ENCODE measurements at places on chromosomes 3 and 15.
A peak's percentile ranks its signal among the peaks of the same experiment; 100 is the strongest.

DNA sequence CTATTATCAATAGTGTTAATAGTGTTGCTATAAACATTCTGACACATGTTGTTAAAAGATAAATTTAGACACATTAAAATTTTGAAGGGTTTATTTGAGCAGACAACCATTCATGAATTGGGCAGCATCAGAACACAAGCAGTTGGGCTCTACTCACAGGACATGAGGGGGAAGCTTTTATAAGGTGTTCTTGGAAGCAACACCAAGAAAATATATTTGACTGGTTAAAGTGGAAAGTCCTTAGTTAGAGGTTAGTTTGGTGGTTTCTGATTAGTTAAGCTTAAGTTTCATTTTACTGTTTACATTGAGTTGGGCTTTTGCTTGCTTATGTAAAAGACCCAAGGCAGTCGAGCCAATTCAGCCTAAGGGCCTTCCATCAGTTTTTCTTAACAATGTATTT is 220.7 kb downstream of the CD47 start:
- no peak for DNase-seq

DNA sequence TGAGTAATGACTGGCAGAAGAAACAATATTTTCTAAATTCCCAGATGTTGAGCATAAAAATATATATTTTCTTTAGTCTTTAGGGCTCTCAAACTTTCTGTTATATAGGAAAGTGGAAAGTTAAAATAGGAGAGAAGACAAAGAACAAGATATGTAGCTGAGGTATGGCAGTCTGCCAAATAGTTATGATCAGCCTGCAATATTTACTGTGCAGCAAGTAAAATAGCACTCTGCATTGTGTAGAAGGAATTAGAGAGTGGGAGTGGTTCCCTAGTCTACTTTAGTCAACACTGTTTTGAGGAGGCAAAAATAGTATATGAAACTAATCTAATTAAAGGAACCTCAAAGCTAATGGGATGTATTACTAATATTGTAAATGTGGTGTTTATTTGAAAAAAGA is 978.1 kb upstream of the ALCAM start:
- DNase-seq, result no peak

- peak; percentile 85 for DNase-seq
These were observed at the start of gene GJD2 for GRCh38 chr15:34754674-34755418. GJD2 (minus strand) TSS chr15:34754998; CDS start chr15:34754488, 510 bp downstream.

GRCh38 chr15:41483115-41483514 is 10.6 kb upstream of the ITPKA start:
- DNase-seq, result no peak

DNA sequence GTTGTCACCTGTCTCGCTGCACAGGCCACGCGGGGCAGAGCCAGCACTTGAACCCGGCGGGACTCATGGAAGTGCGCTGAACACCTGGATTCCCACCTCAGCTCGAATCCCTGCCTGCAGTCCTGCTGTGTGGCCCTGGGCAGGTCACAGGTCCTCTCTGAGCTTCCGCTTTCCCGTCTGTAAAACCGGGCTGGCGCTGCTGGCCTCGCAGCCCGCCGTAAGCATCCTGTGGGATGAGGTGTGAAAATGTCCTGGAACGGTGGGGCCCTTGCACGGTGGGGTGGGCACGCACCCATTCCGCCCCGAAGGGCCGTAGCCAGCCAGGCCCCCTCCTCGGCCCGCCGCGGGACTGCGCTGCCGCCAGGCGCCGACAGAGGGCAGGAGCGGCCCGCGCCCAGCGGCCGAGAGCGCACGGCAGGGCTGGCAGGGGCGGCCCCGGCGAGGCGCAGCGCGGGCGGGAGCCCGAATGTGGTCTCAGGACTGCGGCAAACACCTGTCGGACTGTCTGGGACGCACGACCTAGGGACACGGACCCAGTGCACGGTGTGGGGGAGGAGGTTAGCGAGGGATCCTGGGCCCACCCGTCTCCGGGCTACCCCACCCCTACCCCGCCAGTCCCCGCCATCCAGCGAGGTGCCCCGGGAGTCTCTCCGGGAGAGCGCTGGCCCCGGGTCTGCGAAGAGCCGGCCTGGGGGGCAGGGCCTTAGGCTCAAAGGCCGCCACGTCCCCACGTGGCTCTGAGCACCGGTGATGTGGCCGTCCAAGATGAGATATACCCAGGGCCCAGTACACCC is 40.4 kb downstream of the DNAJB8 start:
- peak; percentile 78 for DNase-seq

DNA sequence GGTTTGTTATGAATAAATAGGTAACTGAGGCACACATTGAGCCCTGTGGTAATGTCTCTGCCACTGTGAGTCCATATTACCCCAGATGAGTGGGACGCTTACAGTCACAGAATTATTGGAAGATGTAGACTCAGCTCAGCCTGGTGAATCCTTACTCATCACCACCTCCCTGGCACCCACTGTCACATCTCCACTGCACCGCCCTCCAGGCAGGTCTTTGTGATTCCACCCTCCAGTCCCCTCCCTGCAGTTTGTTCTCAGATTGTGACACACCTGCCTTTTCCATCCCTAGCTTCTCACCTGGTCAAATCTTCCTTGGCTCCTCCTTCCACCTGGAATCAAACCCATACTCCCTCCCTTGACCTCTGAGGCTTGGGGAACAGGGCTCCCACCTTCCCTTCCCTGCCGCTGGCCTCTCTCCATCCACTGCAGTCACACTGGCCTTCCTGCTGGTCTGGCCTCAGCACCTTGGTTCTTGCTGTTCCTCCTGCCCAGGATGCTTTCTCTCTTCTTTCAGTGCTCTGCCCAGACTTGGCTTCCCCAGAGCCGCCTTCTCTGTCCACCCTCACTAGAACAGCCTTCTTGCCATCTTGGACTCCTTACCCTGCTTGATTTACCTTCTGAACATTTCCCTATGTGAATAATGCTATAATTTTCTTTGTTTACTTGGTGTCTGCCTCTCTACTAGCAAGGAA is 9.4 kb downstream of the SLC6A20 start:
- no peak for DNase-seq

- DNase-seq, result peak; percentile 40
These were observed 197.2 kb upstream of the VEPH1 start for GRCh38 chr3:157700405-157700804.

DNA sequence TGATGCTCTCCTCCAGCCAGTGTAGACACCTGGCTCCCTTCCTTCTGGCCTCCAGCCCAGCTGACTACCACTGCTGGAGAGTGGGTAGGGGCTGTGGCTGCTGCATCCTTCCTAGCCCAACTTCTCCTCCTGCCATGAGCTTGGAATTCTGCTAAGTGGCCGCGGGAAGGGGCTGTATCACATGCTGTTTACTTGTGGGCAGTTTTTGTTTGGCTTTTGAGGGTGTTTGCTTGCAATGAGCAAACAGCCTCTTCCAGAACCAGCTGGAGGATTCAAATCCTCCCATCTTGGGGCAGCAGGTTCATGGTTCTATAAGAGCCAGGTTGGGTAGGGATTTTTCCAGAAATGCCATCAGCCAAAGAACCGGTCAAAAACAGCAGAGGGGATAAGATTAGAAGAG is 9.0 kb downstream of the GASK1A start:
- no peak for DNase-seq

GRCh38 chr3:195388380-195388779 is 54.4 kb downstream of the ACAP2 start:
- DNase-seq, result no peak

DNA sequence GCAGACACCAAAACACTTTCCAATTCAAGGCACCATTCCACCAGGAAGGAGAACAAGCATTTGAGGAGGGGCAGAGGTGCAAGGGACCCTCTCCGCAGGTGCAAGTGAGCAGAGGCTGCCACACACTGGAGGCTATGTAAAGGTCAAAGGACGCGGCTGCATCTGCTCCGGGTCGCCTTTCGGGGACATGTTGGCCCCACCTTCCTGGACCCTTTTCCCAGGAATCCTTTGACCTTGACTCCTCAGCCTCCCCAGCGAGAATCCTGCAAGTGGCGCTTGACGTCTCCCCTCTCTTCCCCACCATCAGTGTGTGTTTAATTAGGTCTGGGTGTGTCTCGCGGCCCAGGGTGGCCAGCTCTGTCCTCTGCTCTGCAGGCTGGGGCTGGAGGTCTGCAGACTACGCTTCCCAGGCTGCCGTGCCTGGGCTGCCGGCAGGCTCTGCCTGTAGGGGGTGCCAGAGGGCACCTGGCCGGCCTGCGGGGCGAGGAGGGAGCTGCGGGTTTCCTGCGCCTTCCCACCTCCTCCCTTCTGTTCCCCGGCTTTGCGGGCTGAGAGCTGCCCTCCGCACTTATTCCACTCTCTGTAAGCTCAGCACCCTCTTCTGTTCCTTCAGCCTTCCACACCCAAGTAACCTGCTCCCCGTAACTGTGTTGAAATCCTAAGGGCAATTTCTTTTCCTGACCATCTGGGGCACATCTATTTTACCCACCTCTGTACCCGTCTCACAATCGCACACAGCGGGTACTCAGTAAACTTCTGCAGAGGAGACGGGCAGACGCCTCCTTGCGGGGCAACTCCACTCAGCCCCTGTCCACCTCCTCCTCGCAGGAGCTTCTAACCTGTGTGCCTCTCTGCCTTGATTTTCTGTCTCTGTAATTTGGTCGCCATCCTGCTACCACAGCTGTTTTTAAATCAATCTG is 129.8 kb downstream of the NSMCE3 start:
- peak; percentile 83 for DNase-seq

- no peak for DNase-seq
These were observed 12.8 kb downstream of the ARMC8 start for GRCh38 chr3:138199851-138200250.

DNA sequence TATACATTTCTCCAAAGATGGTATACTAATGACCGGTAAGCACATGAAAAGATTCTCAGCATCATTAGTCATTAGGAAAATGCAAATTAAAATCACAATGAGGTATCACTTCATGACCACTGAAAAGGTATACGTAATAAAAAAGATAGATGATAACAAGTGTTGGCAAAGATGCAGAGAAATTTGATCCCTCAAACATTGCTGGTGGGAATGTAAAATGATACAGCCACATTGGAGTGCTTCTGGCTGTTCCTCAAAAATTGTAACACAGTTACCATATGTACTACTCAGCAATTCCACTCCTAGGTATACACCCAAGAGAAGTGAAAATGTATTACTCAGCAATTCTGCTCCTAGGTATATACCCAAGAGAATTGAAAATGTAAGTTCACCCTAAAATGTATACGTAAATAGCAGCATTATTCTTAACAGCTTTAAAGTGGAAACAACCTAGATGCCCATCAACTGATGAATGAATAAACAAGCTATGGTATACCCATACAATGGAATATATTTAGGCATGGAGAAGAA is 25.0 kb upstream of the KY start:
- DNase-seq, result no peak

GRCh38 chr3:94093151-94093550 is 30.3 kb downstream of the NSUN3 start:
- no peak for DNase-seq

DNA sequence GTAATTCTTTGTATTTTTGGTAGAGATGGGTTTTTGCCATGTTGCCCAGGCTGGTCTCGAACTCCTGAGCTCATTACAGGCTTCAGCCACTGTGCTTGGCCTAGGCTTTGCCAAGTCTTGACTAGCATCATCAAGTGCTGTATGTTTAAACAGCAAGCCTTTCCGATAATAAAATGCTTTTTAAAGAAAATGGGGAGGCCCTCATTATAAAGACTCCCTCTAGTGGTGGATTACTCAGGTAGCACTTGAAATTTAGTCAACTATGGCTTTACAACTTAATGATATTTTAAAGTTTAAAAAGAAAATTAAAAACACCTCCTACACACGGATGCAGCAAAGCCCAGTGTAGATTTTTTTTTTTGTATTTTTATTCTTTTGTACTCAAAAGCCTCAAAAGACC is 213.6 kb downstream of the GAP43 start:
- peak; percentile 82 for DNase-seq

DNA sequence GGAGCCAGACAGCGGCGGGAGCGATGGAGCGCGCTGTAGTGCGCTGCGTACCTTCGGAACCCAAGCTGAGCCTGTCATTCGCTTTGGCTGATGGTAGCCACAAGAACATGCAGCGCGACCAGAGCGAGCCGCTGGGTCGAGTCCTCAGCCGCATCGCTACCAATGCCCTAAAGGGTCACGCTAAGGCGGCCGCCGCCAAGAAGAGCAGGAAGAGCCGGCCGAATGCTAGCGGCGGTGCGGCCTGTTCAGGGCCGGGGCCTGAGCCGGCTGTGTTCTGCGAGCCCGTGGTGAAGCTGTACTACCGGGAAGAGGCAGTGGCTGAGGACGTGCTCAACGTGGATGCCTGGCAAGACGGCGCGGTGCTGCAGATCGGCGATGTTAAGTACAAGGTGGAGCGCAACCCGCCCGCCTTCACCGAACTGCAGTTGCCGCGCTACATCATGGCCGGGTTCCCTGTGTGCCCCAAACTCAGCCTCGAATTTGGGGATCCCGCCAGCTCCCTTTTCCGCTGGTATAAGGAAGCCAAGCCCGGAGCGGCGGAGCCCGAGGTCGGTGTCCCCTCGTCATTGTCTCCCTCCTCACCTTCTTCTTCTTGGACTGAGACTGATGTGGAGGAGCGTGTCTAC is 498 bp downstream of the PDE12 start:
- no peak for DNase-seq

- DNase-seq, result no peak
These were observed 20.1 kb downstream of the GXYLT2 start for GRCh38 chr3:72907731-72908620.

- no peak for DNase-seq
These were observed 1.9 kb downstream of the KBTBD8 start for GRCh38 chr3:67000009-67000408.

DNA sequence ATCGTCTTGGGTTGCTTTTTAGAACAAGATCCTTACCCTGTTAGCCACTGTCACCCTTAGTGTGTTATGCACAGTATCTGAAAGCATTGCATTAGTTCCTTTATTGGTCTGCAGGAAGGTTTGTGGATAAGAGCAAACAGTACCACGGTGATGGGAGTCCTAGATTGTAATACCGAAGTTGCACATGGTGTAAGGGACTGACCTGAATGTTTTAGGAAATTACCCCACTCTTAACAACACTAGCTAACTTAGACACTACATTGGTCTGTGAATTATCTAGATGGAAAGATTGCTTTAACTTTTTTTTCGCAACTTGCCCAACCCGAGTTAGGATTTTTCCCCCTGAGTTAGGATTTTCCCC is 1.3 kb downstream of the STT3B start:
- DNase-seq, result no peak

DNA sequence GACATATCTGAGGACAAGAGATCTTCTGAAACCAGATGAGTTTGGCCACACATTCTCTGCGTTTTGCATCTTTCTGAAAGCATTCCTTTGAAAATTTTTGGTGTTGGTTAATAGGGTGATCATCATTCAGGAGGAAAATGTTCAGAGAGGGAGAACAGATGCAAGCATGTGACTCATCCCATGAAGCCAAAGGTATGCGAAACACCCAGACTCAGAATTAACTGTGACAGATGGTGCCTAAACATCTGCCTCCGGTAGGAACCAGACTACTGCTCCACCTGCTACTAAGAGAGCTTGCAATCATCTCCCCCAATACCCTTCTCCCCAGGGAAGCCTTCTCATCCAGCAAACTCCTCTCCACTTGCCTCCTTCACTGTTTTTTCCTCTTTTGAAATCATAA is 46.2 kb downstream of the TRIM69 start:
- no peak for DNase-seq

GRCh38 chr3:177157492-177157891 is 39.8 kb downstream of the TBL1XR1 start:
- DNase-seq, result peak; percentile 65

GRCh38 chr3:97189835-97190234 is 375.4 kb downstream of the EPHA6 start:
- DNase-seq, result no peak

Data from GM23338 (cell line).